ENCODE measurements at places on chromosomes 13 and 19. TPM values are rescaled to one million over a fixed set of nuclear protein-coding genes. Genes with fewer than 3 reads are reported as not detected.

DNA sequence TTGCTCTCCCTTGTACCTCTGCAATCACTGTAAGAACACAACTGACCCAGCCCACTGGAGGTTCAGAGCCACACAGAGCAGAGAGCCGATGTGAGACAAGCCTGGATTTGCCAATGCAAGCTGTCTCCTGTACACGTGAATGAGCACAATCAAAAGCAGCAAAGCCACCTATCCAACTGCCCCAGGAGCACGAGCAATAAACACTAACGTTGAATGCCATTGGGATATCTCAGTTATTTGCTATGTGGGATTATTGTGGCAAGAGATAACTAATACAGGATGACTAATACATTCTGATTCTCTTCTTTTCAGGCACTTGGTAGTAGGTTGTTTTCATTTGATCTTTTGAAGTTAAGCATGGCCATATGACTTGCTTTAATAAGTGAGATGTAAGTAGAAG lies 85.2 kb upstream of the FAM216B start:
- no peak for DNase-seq

- DNase-seq = no peak
Measured at GRCh38 chr13:47213047-47213446, 316.2 kb upstream of the HTR2A start.

- no peak for DNase-seq
Measured at GRCh38 chr13:66359910-66360552, 870.1 kb downstream of the PCDH9 start.

DNA sequence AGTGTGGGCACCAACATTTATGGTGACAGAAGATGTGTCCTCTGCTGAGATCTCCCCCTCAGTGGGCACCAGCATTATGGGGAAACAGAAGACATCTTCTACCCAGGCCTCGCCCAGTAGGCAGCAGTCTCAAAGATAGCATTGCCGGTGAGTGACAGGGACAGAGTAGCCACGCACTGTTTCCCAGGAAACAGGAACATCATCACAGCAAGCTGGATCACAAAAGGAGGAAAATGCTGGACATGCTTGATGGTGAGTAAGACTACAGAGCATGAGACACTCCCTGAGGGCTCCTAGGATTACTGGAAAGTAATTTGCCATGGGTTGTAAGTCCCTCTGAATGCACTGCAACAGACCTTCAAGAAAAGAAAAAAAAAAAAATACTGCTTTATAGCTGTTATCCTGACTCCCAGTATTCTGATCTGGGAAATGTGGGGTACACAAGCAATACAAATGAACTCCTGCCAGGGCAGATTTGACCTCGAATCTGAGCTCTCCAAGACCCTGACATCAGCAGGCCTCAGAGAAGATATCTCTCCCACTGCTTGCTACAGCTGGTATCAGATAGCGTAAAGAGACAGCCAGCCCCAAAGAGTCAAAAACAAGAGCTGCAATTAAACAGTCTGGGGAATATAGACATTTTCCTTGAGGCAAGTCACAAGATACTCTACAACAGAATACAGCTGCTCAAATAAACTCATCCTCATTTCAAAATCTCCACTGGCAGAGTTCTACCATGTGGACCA lies 180.4 kb downstream of the RBM26 start:
- no peak for DNase-seq

DNA sequence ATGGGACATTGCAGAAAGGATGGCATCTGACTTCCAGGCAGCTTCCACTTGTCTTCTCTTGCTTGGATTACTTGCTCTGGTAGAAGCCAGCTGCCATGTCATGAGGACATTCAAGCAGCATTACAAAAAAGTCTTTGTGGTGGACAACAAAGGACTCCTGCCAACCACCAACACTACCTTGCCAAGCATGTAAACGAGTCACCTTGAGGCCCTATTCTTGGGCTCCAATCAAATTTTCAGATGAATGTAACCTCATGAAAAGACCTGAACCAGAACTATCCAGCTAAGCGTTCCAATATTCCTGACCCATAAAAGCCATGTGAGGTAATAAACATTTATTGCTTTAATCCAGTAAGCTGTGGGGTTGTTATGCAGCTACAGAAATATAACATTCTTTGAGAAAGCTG lies 12.5 kb downstream of the PROSER1 start:
- no peak for DNase-seq

GRCh38 chr19:22604571-22605274 lies 29.4 kb upstream of the ZNF492 start:
- DNase-seq = no peak

- DNase-seq = no peak
Measured at GRCh38 chr13:21009036-21009435, 52.4 kb downstream of the LATS2 start.

GRCh38 chr19:49073514-49074378 lies 1.2 kb upstream of the KCNA7 start:
- DNase-seq = no peak

DNA sequence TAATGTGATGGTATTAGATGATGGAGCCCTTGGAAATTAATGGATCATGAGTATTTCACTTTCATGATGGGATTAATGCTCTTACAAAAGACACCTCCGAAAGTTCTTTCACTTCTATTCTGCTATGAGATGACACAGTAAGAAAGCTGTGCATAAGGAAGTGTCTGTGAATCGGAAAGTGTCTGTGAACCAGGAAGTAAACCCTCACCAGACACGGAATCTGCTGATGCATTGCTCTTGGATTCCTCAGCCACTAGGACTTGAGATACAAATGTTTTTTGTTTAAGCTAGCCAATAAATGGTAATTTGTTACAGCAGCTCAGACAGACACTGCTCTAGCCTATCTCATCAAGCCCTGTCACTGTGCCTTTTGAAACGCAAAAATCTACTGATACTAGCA lies 440.4 kb upstream of the PRR20A start:
- no peak for DNase-seq

- DNase-seq = no peak
Measured at GRCh38 chr19:19460258-19460731, 54.8 kb downstream of the GATAD2A start.

- no peak for DNase-seq
Measured at GRCh38 chr13:72678312-72678711, 49.1 kb downstream of the MZT1 start.

DNA sequence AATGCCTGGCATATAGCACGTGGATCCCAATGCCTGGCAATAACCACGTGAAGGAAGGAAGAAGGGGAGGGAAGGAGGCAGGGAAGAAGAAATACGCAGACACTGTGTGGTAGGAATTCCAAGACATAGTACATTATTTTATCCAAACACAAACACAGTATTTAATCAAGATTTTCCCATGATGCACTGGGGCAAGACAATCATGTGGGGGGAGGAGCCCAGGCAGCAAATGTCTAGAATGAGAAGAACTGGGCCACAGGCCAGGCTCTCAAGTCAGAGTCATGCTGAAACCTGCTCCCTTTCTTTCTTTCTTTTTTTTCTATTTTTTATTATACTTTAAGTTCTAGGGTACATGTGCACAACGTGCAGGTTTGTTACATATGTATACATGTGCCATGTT lies 717.9 kb downstream of the UQCRFS1 start:
- no peak for DNase-seq

GRCh38 chr19:30269638-30270037 lies 102.5 kb upstream of the ZNF536 start:
- DNase-seq = no peak

- peak; percentile 28 for DNase-seq
Measured at GRCh38 chr19:49533551-49534488, 6.0 kb downstream of the RCN3 start.

DNA sequence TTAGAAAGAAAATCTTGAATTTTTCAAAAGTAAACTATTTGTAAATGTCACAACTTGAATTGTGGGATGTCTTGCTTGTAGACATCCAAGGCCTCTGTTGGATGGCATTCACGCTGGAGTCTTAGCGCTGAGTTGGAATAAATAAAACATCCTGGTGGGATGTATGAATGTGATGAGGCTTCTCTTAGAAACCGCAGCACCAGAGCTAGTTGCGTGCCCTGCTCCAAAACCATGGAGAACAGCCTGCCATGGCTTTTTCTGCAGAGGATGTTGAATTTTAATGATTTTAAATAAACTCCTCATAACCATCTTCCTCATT lies 70.4 kb downstream of the DPY19L3 start:
- no peak for DNase-seq

DNA sequence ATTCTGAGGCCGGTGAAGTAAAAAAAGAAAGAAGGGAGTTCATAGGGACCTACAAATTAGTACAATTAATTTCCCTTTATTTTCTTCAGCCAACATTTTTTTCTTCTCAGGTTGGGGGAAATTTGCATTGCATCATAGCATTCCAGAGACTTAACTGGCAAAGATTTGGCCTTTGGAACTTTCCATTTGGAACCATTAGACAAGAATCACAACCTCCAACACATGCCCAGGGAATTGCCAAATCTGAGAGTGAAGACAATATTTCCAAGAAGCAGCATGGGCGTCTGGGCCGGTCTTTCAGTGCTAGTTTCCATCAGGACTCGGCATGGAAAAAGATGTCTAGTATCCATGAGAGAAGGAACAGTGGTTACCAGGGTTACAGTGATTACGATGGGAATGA lies 6.4 kb upstream of the ERCC5 start:
- DNase-seq = no peak

GRCh38 chr19:15250640-15250993 lies 18.4 kb upstream of the EPHX3 start:
- DNase-seq = no peak

DNA sequence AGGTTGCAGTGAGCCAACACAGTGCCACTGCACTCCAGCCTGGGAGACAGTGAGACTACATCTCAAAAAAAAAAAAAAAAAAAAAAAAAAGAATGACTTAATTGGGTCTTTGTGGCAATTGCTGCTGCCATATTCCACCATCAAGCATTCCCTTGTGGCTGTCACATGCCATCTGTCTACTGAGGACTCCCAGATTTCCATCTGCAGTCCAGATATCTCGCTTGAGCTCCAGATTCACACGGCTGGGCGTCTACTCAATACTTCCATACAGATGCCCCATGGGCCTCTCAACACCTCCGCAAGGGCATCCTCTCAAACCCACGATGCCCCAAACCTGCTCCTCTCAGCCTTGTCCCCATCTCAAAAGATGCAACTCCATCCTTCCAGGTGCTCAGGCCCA lies 12.9 kb downstream of the TMEM143 start:
- no peak for DNase-seq

DNA sequence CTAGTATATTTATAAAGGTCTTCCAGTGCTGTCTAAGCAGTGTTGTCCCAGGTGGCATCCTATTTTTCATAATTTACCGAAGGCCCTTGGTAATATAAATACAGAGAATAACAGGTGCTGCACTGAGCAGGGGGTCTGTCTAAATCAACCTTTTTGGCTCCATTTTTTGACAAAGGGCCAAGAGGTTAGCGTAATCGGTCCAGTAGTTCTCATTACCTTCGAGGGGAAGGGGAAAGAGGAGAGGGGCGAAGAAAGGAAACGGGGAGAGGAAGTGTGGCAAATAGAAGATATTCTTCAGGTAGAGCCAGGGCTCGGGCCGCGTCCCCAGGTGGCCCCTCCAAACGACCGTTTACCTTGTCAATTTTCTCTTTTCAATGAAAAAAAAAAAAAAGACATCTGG lies 749 bp upstream of the PAN3 start:
- no peak for DNase-seq

DNA sequence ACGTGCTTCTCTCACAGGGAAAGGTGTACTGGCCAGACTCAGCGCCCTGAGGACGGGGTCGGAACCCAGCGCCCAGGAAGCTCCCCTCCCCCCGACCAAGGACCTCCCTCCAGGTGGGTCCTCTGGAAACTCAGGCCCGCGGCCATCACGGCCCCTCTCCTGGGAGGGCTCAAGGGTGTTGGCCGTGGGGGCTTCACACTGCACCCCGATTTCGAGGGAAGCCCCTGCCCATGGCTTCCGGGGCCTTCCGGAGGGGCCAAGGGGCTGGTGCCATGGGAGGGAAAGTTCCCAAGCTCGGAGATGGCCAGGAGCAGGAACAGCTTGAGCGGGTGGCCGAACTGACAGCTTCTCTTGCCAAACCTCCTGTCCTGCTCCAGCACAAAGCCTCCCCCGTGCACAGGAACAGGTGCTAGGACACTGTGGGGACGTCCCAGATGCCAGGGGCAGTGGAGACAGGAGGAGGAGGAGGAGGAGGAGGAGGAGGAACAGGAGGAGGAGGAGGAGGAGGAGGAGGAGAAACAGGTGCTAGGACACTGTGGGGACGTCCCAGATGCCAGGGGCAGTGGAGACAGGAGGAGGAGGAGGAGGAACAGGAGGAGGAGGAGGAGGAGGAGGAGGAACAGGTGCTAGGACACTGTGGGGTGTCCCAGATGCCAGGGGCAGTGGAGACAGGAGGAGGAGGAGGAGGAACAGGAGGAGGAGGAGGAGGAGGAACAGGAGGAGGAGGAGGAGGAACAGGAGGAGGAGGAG lies 10.0 kb downstream of the SBNO2 start:
- DNase-seq = no peak

Gene PPM1N
- total RNA-seq = 4.2 TPM

Gene EXOC3L2
- 1.5 TPM for total RNA-seq

Gene TMPRSS9
- total RNA-seq = 0.19 TPM

Gene CNN1
- total RNA-seq = 34.5 TPM

Gene EHD2
- 40.6 TPM for total RNA-seq

Gene SBSN
- 1,096 TPM for total RNA-seq

Gene DACT3
- total RNA-seq = 5.7 TPM

Gene FAM124A
- total RNA-seq = 2.5 TPM

Gene C19orf73
- total RNA-seq = 7.4 TPM

Gene CLEC17A
- not detected for total RNA-seq

Gene EPS8L1
- 151 TPM for total RNA-seq

Gene ZNF578
- total RNA-seq = 0.41 TPM
